ENCODE measurements at places on chromosomes 6 and 20.

- no peak for DNase-seq
These were observed 207.2 kb upstream of the ECI2 start for GRCh38 chr6:4342407-4343137.

DNA sequence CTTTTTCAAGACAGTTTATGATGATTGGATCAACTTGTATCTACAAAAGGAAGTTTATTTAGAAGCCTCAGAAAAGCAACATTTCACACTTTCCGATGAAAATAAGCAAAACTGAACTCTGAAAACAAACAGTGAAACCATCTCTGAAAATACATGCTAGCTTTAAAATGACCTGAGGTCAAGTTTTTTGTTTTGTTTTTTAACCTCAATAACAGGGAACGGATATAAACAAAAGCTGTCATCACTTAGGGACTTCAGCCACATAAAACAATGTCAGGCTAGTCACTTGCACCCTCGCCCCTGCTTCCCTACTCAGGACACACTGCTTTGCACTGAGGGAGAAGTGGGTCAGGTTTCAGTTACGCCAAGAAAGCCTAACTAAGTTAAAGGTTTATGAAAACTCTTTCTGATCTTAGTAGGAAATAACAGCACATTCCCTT lies 11.6 kb downstream of the BACH2 start:
- DNase-seq, result no peak

DNA sequence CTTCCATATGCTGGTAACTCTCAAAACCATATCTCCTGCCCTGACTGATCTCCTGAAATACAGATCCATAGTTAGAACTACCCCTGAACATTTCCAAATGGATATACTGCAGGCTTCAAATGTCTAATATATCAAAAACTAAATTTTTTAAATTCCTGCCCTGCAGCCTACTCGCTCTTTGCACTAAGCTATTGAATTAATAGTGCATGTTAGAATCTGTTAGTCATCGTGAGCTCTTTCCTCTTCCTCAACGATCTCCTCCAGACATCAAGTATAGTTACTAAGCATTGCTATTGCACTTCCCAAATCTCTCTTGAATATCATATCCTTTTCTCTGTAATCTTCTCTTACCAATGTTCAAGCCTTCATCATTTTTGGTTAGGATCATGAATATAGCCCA lies 26.0 kb upstream of the RSPO3 start:
- no peak for DNase-seq

DNA sequence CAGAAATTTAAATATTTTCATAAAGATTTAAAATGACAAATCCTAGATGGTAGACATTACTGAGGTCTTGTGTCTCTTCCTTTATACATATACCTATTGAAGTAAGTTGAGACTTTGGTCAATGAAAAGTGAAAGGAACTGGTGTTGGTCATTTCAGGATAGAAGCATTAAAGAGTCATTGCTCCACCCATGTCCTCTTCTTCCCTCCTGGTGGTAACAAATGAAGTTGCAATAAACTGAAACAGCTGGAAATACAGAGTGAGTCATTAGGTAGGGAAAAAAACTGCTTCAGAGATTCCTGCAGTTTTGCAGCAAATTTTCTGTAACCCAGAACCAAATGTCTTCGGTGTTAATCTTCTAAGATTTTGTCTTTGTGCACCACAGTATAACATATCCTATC lies 448.0 kb downstream of the EYS start:
- DNase-seq, result no peak

GRCh38 chr20:47792021-47792618 lies 6.8 kb upstream of the SULF2 start:
- no peak for DNase-seq

GRCh38 chr6:13573669-13574110 lies 711 bp upstream of the SIRT5 start:
- DNase-seq, result no peak

GRCh38 chr6:169212436-169212835 lies 41.2 kb downstream of the THBS2 start:
- no peak for DNase-seq

DNA sequence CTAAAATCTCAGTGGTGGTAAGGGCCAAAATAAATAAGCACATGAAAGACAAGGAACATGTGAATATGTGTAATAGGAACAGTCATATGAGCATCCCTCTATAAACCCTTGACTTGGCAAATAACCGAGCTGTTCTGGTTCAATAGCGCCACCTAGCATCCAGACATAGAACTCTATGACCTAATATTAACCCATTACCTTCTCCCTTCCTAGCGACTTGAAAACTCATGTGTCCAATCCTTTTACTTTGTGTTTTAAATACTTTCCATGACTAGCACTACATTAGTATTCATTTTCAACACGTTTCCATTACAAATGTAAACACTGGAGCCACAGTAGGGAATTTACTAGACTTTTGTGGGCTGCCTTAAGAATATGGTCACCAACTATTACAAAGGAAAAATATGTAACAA lies 279.7 kb downstream of the UST start:
- DNase-seq, result no peak

GRCh38 chr6:20168690-20169089 lies 43.6 kb downstream of the MBOAT1 start:
- no peak for DNase-seq

DNA sequence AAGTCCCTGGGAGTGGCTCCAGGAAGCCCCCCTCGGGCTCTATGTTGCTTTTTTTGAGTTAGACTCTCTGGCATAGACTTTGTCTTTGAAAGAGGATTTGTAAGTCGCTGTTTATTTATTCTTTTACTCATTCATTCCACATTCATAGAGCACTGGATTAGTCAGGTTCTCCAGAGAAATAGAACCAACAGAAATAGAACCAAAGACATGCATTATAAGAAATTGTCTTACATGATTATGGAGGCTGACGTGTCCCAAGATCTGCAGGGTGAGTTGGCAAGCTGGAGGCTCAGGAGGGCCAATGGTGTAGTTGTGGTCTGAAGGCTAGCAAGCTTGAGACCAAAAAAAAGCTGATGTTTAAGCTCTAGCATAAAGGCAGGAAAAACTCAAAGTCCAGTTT lies 98.3 kb upstream of the CHD6 start:
- DNase-seq, result no peak

- DNase-seq, result no peak
These were observed 241.8 kb upstream of the BMP2 start for GRCh38 chr20:6525447-6526303.

- DNase-seq, result no peak
These were observed 9.0 kb downstream of the CCDC167 start for GRCh38 chr6:37490536-37491170.

DNA sequence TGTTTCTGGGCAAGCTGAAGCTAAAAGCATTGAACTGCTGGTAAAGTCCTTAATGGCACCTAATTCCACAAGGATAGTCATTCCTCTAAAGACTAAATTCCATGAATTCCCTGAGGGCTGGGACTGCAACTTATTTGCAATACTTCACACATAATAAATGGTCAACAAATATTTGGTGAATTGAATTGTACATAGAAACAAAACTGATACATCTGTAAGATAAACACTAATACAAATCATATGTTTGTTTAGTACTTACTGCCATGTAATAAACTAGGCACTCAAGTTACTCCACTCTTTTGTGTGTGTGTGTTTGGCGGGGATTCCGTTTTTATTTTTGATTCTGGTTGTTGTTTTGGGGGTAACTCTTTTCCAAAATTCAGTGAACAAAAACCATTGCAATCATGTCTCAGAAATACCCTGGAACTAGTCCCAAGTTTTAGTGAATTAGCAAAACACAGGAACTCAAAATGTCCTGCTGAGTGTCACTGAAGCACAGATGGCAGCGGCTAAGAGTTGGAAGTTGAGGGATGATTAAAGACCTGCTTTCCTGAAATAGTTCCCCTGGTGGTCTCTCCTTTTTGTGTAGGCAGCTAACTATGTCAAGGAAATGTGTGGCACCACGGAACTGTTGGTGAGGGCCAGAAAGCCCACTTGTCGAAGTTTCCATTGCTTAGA lies 74.8 kb upstream of the SNRPB2 start:
- DNase-seq, result no peak

- DNase-seq, result no peak
These were observed 123.8 kb upstream of the ID4 start for GRCh38 chr6:19713411-19713810.

- DNase-seq, result peak; percentile 1
These were observed 28.4 kb upstream of the MAS1L start for GRCh38 chr6:29516108-29516507.

DNA sequence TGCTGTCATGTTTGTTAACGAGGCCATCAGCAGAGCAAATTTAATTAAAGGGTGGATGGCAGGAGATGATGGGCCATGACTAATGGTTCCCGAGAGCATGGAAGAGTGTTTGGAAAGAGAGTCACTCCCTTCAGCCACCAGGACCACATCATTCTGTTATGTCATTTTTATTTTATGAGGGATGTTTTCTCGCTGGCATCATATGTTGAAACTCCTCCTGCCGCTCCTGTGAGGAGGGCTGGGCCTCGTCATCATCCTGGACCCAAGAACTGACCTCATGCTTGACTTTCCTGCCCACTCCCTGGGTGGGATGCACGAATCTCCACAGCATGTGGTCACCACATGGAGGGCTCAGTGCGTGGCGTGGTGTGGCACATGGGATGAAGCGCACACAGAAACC lies 86.4 kb upstream of the FRMD1 start:
- DNase-seq, result no peak

Measured in stimulated activated CD8-positive, alpha-beta memory T cell treated with anti-CD3 and anti-CD28 coated beads, Interleukin-4, amount 100 ng/mL, for 24 hours (primary cell).